CD4-positive, alpha-beta T cell (primary cell): ENCODE measurements at places on chromosomes 7 and 10.
A peak's percentile ranks its signal among the peaks of the same experiment; 100 is the strongest.

DNA sequence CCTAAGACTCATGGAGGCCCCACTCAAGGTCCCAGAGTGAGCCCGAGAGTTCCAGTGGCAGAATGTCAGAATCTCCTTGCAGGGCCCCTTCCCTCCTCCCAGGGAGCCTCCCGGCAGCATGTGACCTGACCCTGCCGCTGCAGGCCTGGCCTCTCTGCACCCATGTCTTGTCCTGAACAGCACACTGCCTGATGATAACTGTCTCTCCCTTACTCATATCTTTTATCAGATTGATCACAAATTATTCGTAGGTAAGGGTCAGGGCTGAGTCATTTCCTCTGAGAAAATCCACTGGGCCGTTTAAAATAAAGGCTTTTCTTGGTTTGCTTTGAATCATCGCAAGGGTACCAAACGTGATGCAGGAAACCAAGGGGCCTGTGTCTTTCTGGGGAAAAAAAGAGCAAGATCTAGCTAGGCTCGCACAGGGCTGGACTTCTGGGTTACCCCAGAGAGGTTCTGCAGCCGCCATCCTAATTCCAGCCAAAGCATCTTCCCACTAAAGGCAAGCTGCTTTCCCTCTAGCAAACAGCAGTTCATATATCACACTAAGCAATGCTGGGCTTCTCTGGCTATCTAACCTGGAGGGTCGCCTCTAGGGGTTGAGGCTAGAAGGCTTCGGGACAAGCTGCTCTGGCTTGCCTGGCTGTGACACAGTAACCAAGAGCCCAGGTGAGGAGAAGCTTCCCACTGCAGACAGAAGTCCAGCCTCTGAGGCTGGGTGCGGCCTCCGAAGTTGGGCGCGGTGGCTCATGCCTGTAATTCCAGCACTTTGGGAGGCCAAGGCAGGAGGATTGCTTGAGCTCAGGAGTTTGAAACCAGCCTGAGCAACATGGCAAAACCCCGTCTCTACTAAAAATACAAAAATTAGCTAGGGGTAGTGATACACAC is 104.9 kb downstream of the SPDYE5 start:
- no peak for DNase-seq

- DNase-seq: no peak
Observed at GRCh38 chr10:6395606-6396005, 184.5 kb downstream of the PRKCQ start.

- DNase-seq: peak; percentile 72
Observed at GRCh38 chr10:43417950-43418768, 9.2 kb upstream of the HNRNPF start.

GRCh38 chr7:151590850-151591771 is 71.4 kb upstream of the RHEB start:
- DNase-seq: no peak

- no peak for DNase-seq
Observed at GRCh38 chr7:11681461-11681860, 150.5 kb downstream of the THSD7A start.

DNA sequence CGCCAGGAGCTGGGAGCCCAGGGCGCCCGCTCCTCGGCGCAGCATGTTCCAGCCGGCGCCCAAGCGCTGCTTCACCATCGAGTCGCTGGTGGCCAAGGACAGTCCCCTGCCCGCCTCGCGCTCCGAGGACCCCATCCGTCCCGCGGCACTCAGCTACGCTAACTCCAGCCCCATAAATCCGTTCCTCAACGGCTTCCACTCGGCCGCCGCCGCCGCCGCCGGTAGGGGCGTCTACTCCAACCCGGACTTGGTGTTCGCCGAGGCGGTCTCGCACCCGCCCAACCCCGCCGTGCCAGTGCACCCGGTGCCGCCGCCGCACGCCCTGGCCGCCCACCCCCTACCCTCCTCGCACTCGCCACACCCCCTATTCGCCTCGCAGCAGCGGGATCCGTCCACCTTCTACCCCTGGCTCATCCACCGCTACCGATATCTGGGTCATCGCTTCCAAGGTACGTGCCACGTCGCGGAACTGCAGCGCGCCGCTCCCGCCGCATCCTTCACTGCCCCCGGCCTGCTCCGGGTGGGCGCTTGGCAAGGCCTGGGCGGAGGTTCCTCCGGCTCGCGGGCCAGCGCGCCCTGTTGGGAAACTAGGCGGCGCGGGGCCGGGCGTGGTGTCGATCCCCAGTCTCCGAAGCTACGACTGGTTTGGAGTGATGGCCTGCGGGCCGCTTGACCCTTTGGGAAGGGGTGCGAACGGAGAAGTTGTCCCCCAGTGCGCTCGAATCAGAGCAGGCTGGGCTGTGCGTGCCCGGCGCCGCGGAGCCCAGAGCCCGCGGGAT is 868 bp downstream of the EMX2 start:
- DNase-seq: no peak

DNA sequence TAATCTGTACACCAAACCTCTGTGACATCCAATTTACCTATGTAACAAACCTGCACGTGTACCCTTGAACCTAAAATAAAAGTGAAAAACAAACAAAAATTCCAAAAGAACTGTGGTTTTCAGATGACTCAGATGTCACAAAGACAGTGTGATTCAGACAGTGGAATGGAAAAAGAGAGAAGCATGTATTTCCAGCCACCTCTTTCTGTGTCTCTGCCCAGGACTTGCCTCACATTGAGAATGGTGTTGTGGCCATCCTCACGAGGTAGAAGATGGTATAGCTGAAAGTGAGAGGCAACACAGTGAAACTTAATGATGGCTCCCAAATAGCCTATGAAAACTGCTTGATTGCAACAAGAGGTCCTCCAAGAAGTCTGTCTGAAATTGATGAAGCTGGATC is 78.0 kb downstream of the ARL5B start:
- DNase-seq: no peak

- DNase-seq: no peak
Observed at GRCh38 chr10:101490026-101490425, 98.0 kb downstream of the POLL start.

- no peak for DNase-seq
Observed at GRCh38 chr7:3013975-3014792, 29.5 kb downstream of the CARD11 start.

- no peak for DNase-seq
Observed at GRCh38 chr10:16857419-16857818, 40.2 kb upstream of the RSU1 start.

- DNase-seq: no peak
Observed at GRCh38 chr10:102627736-102628293, 16.5 kb upstream of the TRIM8 start.

- no peak for DNase-seq
Observed at GRCh38 chr7:79332091-79332490, 121.4 kb downstream of the MAGI2 start.

GRCh38 chr10:106242301-106242700 is 922.2 kb downstream of the SORCS1 start:
- no peak for DNase-seq

- DNase-seq: no peak
Observed at GRCh38 chr7:16660702-16661464, 14.9 kb downstream of the BZW2 start.

DNA sequence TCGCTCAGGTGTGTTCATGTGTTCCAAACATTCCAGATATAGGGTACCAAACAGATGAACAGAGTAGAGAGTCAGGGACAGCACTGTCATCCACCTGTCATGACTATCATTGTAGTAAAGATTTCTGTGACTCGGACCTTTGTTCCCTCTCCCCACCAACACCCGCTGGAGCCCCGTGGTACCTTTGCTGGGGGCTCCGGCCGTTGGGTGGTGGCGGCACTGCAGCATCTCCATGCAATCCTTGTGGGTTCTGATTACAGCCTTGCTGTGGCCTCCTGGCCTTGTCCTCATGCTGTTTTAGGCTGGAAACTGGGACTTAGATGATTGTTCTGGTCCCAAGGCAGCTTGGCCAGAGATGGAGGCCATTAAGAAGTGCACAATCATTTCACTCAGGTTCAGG is 247.3 kb downstream of the SKAP2 start:
- no peak for DNase-seq
